DMS79 (cell line): ENCODE measurements at places on chromosomes 4 and X.
A peak's percentile ranks its signal among the peaks of the same experiment; 100 is the strongest.

GRCh38 chr4:73731968-73732610 is 8.3 kb upstream of the CXCL8 start:
- no peak for DNase-seq

GRCh38 chr4:1839282-1839681 is 16.7 kb downstream of the LETM1 start:
- no peak for DNase-seq

- DNase-seq, result no peak
Measured at GRCh38 chrX:2521927-2522386, 21.2 kb upstream of the DHRSX start.

GRCh38 chr4:186082221-186082620 is 13.3 kb downstream of the TLR3 start:
- DNase-seq, result no peak

- DNase-seq, result no peak
Measured at GRCh38 chrX:47562615-47563243, 1.7 kb downstream of the ARAF start.

- DNase-seq, result no peak
Measured at GRCh38 chrX:71439896-71440295, 73.7 kb downstream of the TAF1 start.

DNA sequence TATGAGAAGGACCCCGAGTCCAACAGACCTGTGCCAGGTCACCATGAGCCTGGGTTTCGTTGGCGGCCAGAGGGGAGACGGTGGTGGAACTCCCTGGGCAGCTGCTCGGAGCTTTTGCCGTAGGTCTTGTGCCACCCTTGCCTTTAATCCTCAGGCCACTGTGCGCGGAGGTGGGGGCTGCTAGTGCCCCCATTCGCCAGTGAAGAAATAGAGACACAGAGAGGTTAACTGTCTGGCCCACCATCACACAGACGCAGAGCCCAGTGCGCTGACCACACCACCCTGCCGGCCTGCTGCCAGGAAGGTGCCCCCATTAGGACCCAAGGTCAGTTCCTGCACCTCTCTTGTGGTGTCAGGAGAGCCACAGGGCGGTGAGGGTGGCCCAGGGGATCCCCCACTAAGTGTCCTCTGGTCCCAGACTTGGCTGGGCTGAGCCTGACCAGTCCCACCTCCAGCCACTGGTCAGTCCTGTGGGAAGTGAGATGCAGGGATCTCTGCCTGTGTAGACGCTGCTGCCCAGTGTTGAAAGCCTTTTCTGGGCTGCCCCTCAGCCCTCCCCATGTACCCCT is 28.3 kb upstream of the HTRA3 start:
- no peak for DNase-seq

GRCh38 chrX:63744850-63745394 is 40.1 kb downstream of the ARHGEF9 start:
- no peak for DNase-seq

GRCh38 chr4:153156263-153156662 is 48.0 kb upstream of the TRIM2 start:
- DNase-seq, result no peak

GRCh38 chrX:123424546-123424945 is 240.5 kb downstream of the GRIA3 start:
- no peak for DNase-seq

- no peak for DNase-seq
Measured at GRCh38 chrX:136742721-136743379, 37.9 kb downstream of the ARHGEF6 start.

- DNase-seq, result peak; percentile 62
Measured at GRCh38 chr4:89110986-89111832, at the start of gene TIGD2. Gene TIGD2, plus strand, starts transcription at chr4:89111533. Its CDS starts 1,442 bp downstream, at chr4:89112975.

GRCh38 chr4:121597346-121597934 is 99.3 kb downstream of the ANXA5 start:
- DNase-seq, result no peak

DNA sequence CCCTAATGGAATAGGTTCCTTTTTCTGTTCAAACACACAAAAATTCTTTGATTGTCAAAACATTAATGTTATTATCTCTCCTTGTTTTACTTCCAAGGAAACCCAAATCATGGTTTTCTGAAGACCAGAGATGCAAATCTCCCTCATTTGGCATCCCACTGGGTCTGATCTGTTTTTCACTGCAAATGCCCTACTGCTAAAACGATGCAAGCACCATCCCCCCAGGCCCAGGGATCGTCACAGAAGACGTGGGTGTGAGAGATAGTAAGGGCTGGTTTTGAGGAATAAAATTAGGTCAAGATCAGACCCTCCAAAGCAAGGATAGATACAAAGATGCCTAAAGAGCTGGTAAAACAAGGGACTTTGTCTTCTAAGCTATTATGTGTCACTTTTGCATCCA is 33.6 kb downstream of the GSPT2 start:
- DNase-seq, result no peak

GRCh38 chr4:65170768-65171514 is 499.3 kb downstream of the EPHA5 start:
- no peak for DNase-seq

DNA sequence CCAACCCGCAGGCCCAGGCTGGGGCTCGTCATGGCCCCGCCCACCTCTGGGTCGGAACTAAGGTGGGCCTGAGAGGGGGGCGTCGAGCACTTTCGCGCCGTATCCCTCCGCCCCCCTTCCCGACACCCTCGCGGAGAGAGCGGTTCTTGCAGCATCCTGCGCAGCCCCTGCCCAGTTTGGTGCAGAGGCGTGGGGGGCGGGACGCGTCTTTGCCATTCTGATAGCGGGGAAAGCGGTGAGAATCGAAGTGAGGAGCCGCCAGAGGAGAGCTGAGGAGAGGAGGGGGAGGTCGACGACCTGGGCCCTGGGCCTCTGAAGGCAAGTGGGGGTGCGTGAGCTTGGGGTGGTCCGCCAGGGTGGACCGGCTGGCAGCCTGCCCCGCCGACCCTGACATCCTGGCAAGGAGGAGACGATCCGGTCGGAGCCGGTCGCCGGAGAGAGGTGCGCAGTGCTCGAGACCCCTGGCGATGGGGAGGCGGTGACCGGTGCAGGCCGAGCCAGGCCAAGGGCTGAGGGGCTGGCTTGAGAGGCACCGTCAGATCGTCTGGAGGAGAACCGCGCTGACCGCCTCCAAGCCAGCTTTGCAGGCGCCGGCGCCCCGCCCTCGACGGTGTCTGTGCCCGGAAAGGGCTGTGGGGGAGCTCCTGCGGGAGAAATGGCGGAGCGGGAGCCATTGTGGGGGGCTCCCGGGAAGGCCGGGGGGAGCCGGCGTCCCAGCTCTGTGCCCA is 25.5 kb downstream of the GPRASP3 start:
- no peak for DNase-seq

- no peak for DNase-seq
Measured at GRCh38 chr4:54662123-54662522, 4.4 kb downstream of the KIT start.

DNA sequence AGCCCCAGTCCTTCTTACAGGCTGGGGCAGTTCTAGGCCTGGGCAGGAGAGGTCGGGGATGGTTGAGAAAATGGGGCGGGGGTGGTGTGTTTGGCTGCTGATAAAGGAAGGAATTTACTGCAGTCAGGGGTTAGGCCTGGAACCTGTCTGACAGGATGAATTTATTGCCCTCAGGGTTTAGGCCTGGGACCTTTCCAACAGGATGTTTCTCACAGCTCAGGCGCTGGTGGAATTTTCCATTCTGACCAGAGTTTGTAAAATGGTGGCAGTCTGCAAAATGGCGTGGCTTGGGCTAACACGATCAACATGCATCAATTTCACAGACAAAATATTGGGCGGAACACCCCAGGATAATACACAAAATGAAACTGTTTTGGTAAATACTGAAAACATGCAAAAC is 83.5 kb upstream of the SPIN4 start:
- no peak for DNase-seq

GRCh38 chrX:119381349-119381944 is 17.7 kb upstream of the SLC25A43 start:
- DNase-seq, result no peak

GRCh38 chr4:94228493-94229216 is 21.0 kb downstream of the SMARCAD1 start:
- DNase-seq, result no peak

DNA sequence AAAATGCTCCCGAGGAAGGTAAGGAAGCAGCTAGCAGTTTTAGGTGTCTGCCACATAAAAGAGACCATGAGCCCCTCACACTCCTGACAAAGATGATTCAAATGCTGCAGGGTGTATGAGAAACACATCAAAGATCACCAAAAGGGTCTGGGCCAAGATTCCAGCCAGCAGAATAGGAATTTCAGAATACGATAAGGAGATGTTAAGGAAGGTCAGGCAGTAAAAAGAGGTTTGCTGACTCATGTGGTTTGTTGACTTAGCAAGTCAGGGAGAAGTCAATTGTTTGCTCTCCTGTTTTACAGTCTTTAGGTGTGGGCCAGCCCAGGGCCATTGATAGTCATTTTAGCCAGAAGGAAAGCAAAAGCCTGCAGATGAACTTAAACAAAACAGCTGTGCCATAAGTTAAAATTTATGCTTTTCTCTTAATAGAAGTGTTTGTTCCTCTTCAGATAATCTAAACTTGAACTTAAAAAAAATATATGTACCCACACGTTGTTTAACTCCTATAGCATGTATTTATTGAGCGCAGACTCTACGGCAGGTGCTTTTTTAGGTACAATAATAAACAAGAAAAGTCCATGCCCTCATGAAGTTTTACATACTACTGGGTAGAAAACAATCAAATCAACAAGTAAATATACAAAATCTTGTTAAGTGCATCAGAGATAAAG is 115.6 kb downstream of the CAMK2D start:
- DNase-seq, result no peak
